Stimulated activated CD4-positive, alpha-beta T cell treated with anti-CD3 and anti-CD28 coated beads, Interleukin-1b, Interleukin-23, amount 100 ng/mL, for 24 hours (primary cell): ENCODE measurements at places on chromosomes 5 and 9.

- no peak for DNase-seq
Measured at GRCh38 chr9:4344946-4345345, 45.1 kb upstream of the GLIS3 start.

GRCh38 chr9:126618190-126618584 lies 4.5 kb downstream of the LMX1B start:
- no peak for DNase-seq

GRCh38 chr5:11148810-11149539 lies 387.9 kb upstream of the DAP start:
- DNase-seq: no peak

GRCh38 chr9:132854832-132855231 lies 23.3 kb downstream of the AK8 start:
- no peak for DNase-seq

- no peak for DNase-seq
Measured at GRCh38 chr9:9752722-9753121, 860.1 kb downstream of the PTPRD start.

- no peak for DNase-seq
Measured at GRCh38 chr5:67876371-67876770, 339.2 kb upstream of the PIK3R1 start.

DNA sequence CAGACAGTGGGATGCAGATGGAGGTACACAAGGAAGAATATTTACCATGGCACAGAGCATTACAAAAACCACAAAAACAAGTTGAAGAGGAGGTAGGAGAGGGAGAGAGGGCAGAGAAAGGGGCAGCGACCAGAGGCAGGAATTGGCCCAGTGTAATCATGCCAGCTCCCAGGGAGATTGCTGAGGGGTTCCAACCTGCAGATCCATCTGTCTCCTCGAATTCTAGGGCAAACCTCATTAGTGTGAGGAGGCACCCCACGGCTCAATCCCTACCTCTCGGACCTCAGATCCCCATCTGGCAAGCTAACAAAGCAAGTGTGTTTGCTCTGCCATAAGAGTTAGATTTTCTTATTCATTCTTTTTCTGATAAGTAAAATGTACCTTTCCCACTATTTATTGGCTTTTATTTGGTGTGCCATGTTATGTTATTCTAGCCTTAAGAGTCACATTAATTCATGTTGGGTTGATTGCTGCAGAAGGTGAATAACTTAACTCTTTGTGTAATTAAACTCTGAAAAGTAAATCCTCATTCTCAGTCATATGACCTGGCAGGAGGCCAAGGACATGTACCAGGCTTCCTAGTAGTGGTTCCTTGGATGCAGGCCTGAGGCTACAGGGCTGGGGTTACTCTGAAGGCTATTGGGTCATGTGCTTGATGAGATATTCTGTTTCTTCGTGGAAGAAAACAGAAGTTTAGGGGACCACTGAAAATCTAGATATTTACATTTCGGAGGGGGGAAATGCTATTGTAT lies 315.2 kb upstream of the ATP10B start:
- no peak for DNase-seq
